ENCODE measurements at places on chromosomes 3 and 15.

DNA sequence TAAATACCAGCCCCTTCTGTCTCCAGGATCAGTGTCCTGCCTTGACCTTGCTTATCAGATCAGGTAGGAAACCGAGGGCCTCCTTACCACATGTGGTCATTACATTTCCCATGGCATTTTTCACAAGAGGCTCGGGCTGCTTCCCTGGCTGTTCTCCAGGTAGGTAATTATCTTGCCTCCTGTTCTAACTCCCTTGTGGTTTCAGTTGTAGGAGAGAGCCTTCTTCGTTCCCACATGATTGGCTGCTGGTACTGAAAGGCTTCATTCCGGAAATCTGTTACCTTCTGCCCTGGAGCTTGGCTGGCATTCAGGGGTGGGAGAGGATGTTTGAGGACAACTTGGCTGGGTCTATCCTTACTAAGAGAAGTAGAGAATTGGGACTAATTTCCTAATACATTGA is 46.8 kb upstream of the RORA start:
- DNase-seq, result no peak

DNA sequence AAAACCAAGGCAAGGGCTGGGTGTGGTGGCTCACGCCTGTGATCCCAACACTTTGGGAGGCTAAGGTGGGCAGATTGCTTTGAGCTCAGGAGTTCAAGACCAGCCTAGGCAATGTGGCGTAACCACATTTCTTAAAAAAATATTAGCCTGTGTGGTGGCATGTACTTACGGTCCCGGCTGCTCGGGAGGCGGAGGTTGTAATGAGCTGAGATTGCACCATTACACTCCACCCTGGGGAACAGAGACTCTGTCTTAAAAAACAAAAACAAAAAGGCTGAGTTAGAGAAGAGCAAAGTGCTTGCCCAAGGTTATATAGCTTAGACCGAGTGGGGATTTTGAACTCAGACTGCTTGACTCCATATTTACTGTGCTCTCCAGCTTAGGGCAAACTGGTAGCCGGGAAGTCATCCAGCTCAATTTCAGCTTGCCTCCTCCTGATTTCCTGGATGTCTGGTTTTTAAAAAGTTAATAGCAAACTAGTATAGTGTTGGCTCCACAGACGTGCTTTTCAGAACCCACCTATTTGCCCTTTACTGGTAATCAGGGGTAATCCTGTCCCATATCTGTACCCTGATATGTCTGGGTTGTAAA is 138.9 kb downstream of the CACNA1D start:
- DNase-seq, result no peak

DNA sequence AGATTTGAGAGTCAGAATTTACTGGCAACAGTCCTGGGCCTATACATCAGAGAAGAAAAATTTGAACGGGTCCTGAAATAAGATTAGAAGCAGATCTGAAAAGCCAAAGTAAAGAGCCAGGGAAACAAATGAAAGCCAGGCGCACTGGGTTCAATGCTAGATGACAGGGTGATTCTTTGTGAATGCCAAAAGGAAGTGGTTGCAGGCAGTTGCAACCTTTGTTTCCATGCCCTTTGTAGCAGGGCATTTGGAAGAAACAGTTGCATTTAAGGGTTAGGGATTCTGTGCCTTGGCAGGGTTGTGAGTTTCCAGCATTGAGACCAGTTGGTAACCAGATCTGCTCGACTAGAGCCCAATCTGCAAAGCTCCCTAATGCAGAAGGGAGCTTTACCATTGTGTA is 36.4 kb upstream of the MTHFS start:
- DNase-seq, result no peak

GRCh38 chr15:93029836-93030429 is 59.1 kb downstream of the RGMA start:
- DNase-seq, result peak; percentile 29

- DNase-seq, result no peak
Measured at GRCh38 chr3:76661527-76662250, 378.2 kb upstream of the ROBO2 start.

- DNase-seq, result no peak
Measured at GRCh38 chr3:192844836-192845525, 72.7 kb downstream of the MB21D2 start.

DNA sequence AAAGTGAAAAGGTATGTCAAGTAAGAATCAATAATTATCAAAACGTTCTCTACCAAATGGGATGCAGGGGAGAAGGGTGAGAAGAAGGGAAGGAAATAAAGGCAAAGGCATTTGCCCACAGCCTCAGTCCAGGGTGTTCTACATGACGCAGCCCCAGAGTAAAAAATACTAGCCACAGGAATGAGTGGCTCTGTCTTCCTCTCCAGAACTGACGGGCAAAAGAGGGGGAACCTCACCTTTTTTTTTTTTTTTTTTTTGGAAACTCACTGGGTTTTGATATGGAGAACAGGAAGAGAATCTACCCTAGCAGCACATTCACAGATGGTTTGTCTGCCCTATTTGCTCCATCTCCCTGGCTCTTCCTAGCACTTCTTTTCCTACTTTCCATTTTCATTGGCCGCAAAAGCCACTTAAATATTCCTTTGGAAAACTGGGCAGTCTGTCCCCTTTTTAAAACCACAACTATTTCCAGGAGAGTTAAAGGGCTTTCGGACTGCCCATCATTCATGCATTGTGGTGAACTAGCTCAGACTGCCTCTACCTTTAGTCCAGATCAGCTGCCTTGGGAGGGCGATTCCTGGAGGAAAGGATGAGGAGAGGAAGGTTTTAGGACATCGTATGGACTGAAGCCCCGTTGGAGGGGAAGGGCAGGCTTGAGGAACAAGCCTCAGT is 28.2 kb downstream of the B3GNT5 start:
- DNase-seq, result no peak

DNA sequence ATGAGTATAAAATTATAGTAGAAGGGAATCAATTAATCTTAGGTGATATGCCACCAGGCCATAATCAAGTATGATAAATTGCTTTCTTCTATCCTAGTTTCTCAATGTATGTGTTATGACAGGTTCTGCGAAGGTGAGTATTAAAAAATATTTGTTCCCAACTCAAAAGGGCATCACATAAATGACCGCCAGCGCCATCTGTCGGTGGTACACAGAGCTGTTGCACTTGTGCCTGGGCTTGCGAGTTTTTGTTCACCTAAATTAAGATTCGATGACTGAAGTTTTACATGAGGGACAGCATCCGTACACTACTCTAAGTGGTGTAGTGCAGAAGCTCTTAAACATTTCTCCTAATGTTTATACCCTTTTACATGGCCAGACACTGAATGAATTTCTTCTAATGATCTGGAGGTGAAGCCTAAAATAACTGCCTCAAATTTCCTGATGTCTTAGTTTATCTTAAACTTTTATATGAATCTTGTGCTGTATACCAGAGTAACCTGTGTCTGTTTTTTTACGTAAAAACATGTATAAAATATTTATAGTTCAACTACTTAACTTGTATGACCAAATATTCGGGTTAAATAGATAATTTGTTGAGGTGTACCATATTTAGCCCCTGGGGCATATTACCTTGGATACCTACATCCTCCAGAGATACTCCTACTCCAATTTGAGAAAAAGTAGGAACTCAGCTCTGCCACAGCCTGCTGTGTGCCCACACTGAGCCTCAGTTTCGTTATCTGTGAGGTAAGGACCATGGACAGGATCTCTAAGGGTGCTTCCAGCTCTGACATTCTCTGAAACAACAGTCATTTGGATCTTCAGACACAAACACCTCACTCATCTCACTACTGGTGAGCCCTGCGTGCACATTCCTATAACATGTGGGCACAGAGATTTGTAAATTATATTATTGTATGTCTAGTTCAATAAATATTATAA is 365.6 kb downstream of the MAGI1 start:
- peak; percentile 70 for DNase-seq

GRCh38 chr3:71056327-71056726 is 527.2 kb downstream of the FOXP1 start:
- DNase-seq, result peak; percentile 53

GRCh38 chr15:76286271-76286879 is 24.9 kb downstream of the ETFA start:
- DNase-seq, result no peak

GRCh38 chr15:77010312-77010686 is 15.4 kb downstream of the PSTPIP1 start:
- no peak for DNase-seq

GRCh38 chr3:98645039-98645438 is 51.6 kb upstream of the CPOX start:
- no peak for DNase-seq

GRCh38 chr3:4323246-4324027 is 20.3 kb downstream of the SETMAR start:
- DNase-seq, result peak; percentile 45

- DNase-seq, result no peak
Measured at GRCh38 chr3:121976727-121977126, 45.3 kb downstream of the ILDR1 start.

All from fibroblast of pulmonary artery (primary cell).